ENCODE measurements at places on chromosomes 2 and 18.

DNA sequence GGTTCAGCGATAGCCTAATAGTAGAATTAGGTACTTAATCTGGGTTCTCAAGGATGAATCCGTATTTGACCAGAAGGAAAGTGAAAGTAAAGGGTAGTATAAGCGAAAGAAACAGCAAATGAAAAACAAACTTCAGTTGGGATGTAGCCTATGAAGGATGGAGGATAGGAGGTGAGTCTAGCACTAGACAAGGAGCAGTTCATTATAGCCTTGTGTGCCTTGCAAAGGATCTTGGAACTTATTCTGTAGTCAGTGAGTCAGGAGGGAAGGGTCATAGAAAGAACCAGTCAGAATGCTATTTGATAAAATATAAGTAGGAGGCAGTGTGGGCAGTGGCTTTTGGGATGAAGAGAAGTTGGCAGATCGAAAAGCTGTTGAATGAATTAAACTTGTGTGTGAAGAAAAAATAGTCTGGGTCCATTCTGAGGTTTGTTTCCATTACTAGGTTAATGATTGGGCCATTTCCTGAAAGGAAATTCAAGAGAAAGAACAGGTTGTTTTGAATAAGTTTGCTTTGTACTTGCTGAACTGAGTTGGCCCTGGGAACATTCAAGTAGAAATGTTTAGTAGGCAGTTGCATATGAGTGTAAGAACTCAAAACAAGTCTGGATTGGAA, 48.5 kb downstream of the ANKRD12 start:
- DNase-seq: no peak

GRCh38 chr2:73851274-73851673, 22.5 kb downstream of the STAMBP start:
- no peak for DNase-seq

- DNase-seq: no peak
Observed at GRCh38 chr2:238684362-238685326, 163.2 kb upstream of the TWIST2 start.

- DNase-seq: no peak
Observed at GRCh38 chr2:12071318-12071717, 324.9 kb downstream of the LPIN1 start.

GRCh38 chr2:229087843-229088516, 183.1 kb downstream of the PID1 start:
- no peak for DNase-seq

DNA sequence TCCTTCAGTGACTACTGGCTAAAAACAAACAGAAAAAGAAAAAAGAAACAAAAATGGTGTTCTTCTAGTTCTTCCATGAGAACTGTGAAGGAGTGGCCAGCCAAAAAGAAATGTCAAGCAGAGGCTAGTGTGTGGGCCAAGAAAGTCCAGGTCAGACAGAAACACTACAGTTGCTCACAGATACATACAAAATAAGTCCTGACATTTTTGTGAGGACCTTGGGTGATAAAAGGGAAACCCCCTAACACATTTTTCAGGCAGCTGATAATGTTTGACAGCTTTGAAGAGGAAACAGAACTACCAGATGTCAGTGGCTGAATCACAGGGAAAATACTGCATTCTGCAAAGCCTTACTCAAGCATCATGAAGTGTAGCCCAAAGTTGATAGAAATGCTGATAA, 28.1 kb downstream of the ARHGAP25 start:
- DNase-seq: no peak

DNA sequence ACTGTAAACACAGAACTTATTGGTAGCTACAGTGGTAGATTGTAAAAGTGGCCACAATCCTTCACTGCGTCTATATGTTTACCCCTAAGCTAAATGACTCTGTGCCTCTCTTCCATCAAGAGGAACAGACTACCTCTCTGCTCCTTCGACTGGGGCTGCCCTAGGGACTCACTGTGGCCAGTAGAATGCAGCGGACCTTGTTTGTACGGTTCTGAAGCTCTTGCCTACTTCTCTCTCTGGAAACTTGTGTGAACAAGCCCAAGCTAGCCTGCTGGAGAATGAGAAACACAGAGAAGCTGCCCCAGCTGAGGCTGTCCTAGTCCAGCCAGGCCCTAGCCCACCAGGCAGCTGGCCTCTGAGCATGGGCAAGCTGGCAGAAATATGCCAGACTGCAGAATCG, 140.8 kb upstream of the SLC1A4 start:
- no peak for DNase-seq

- DNase-seq: no peak
Observed at GRCh38 chr2:129728035-129728972, 251.2 kb upstream of the RAB6C start.

Data from cerebellar nuclear complex (tissue), 1 donor.